Activated naive CD4-positive, alpha-beta T cell (primary cell): ENCODE measurements at places on chromosomes 16 and 17.

DNA sequence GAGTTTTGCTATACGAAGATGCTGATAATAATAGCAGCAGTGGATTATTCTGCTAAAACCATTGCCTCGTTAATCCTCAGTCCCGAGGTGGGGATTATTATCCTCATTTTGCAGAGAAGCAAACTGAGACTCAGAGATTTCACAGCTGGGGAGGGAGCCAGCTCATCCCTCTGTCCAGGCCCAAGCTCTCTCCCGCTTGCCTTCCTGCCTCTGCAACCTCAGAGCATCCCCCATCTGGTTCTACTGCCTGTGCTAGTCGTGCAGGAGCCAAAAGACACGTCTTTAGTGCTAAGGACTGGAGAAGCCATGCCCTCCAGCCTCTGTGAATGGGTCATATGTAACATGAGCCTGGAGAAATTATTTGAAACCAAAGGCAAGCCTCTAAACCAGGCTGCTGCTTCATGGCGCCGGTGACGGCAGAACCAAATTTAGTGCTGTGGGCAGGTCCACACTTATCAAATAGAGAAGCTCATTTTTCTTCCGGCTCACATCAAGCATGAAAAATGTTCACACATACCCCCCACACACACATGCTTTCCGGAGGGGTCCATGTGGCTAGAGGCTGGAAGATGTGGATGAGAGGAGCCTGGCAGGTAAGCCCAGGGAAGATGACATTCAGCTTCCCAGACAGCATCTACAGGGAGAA, 13.5 kb downstream of the MAPT start:
- DNase-seq: no peak

- DNase-seq: no peak
These were observed 972 bp upstream of the ADCY9 start for GRCh38 chr16:4117250-4117578.

DNA sequence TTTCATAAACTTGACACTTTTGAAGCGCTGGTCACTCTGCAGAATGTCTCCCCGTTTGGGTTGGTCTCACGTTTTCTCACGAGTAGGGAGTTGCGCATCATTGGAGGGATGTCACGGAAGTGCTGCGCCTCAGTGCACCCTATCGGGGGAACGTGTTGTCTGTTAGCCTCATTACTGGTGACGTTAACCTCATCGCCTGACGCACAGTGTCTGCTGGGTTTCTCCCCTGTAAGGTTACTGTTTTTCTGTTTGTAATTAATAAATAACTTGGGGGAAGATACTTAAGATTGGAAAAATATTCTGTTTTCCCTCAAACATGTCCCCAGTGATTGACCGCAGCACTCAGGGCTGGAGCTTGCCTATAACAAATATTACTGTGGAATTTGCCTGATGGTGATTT, 26.7 kb downstream of the VAC14 start:
- no peak for DNase-seq

DNA sequence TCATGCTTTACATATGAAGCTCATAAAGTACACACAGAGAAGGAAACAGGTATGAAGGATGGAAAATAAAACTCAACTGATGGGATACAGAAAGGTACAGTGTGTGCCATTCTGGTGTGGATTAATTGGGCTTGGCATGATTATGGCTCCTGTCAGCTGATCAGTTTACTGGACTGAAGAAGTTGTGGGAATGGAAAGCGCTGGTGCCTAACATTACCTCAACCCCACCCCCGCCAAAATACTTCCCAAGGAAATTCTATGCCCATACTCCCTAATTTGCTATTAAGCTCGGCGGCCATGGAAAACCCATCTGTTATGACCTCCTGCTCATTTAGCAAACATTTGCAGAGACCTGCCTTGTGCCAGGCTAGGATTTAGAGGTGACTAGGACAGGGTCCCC, 16.6 kb upstream of the PMFBP1 start:
- no peak for DNase-seq

DNA sequence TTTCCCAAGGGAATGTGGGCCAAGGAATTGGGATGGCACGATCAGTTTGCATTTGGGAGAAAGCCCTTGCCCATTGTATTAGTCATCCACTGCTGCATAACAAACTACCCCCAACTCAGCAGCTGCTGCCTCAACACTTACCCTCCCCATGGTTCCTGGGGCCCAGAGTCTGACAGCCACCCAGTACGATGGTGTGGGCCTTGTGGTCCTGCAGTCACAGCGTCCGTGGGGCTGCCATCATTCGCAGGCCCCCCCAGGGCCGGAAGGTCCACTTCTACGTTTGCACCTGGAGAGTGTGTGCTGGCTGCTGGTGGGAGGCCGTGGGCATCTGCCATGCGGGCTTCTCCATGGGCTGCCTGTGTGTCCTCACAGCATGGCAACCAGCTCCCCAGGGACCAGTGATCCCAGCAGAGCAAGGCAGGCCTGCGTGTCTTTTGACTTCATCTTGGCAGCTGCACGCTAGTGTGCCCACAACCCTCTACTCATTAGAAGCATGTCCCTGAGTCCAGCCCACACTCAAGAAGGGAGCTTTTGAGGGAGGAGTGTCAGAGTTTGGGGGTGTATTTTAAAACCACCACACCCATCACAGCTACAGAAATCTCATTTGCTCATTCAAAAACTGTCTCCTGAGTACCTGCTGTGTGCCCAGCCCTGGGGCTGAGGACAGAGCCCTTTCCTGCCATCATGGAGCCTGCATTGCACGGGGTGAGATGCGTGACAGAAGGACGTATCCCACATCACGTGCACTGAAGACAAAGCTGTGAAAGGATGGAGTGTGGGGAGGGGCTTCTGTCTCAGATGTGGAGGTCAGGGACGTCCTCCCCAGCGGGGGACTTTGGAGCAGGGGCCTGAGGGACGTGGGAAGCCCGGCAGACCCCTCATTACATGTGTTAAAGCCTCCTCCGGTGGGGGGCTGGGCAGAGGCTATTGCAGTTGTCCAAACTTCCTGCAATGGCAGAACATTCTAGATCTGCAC, 185.0 kb upstream of the ZNF469 start:
- no peak for DNase-seq

DNA sequence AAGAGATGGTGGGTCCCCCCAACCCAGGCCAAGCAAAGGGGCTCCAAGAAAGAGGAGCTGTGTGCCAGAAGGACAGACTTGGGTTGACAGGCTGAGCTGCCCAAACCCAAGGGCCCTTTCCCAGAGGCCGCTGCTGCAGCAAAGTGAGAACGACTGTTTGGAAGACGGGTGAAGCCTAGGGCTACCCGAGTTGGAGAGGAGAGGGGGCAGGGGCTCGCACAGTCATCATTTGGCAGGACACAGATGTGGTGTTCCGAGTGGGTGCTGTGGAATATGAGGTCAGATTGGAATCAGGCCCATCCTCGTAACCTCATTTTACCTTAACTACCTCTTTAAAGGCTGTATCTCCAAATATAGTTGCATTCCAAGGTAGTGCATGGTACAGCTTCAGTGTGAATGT, 5.3 kb upstream of the MFAP4 start:
- no peak for DNase-seq

DNA sequence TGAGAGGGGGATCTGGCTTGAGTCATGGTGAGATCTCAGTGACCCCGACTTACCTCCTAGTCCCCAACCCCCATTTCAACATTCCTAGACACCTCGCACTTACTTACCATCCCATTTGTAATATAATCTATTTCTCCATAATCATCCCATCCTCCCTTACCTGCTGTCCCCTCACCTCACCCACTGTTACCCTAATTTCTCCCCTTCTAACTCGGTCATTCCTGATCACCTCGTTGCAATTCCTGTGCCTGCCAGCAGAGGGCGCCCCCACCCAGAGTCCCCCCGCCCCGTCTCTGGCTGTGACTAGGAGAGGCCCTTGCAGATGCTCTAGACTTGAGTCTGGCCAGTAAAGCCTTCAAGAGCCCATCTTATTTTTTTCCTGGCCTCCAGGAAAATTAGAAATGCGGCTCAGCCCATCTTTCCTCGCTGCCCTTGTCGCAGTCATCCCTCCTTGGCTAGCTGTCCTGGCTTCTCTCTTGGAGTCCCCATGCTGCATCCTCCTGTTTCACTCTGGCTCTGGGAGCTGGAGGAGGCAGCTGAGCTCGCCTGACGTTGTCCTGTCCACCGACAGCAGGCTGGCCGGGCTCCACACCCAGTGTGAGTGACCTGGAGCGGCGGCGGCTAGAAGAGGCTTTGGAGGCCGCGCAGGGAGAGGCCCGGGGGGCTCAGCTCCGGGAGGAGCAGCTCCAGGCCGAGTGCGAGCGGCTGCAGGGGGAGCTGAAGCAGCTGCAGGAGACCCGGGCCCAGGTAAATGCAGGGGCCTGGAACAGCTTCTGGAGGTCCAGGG, 5.0 kb downstream of the TBKBP1 start:
- DNase-seq: peak; percentile 74

DNA sequence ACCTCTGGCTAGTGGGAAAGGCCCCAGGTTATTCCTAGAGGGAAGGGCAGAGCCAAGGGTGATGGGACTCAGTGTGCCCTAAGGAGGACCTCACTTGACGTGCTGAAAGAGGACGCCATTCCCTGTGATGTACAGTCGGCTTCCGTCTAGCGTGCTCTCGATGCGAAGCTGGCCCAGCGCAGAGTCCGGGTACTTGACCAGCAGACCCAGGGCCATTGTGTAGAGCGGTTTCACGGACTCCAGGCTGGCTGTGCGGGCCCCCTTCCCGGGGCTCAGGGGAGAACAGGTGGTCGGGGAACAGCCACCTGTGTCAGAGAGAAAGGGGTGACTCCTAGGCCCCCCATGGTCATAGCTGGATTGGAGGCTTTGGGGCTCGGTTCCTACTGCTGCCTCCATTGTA, 19.9 kb downstream of the PLEKHG4 start:
- no peak for DNase-seq

DNA sequence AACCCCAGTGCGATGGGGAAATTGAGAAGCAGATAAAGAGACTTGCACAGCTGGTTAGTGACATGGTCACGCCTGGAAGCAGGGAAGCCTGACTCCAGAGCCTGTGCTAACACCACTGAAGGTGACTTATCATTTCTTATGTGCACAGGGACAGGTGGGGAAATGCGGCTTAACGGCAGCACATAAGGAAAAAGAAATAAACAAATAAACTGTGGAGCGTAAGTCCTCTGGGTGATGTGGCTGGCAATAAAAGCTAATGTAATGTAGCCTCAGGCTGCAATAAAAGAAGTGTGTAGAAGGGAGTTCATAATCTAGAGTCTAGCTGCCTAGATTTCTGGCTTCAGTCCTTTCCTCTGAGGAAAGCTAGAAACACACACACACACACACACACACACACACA, 10.6 kb downstream of the CDH11 start:
- DNase-seq: no peak

DNA sequence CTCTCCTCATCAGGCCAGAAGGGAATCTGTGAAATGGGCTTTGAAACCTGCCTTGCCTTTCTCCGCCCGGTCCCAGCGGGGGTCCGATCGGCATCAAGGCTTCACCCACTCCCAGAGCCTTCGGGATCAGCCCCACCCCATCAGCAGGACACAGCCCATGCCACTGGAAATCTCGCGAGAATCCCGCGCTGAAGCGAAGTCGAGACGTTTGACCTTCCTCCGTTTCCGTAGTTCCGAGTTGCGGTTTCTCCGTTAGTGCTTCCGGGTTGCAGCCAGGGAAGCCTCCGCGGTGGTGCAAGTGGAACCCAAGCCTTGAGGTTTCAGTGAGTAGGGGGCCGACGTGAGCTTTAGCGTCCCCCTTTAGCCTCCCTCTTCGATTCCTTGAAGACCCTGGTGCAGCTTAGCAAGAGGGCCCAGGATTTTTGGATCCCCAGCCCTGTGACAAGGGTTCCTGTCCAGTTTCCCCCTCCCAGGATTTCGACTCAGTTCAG, at the start of gene COASY:
COASY (plus strand) TSS at position 252 of the 491 bp plus-strand sequence. CDS start 475 bp downstream, outside the sequence.
- DNase-seq: peak; percentile 61

DNA sequence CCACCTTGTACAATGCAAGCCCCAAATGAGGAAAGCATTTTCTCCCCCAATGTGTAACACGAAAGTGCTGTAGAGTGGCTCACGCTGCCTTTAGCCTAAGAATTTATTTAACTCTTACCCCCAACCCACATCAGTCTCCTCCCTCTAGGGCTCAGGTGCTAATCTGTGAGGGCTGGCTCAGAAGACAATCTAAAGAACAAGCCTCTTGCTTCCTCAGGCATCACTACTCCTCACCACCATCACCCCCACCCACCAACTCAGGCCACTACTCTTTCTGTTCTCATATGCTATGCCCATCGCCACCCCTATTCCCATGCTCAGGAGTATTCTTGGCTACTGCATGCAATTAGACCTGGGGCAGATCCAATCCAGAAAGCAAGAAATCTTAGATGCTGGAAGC, 3.9 kb upstream of the CCL2 start:
- DNase-seq: no peak

DNA sequence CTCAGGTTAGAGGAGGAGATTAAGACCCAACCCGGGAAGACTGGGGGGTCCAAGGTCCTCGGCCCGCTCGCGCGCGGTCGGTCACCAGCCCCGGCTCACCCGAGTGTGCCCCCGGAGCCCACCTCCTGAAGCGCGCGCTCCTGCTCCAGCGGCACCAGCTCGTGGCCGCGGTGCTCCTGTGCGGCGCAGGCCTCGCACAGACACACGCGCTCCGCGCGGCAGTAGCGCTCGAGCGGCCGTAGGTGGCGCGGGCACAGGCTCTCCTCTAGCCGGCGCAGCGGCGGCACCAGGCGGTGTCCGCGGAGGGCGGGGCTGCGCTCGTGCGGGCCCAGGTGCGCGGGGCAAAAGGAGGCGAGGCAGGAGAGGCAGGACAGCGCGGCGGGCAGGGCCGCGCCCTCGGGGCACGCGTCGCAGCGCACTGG, 618 bp downstream of the TRIM47 start:
- DNase-seq: peak; percentile 69

DNA sequence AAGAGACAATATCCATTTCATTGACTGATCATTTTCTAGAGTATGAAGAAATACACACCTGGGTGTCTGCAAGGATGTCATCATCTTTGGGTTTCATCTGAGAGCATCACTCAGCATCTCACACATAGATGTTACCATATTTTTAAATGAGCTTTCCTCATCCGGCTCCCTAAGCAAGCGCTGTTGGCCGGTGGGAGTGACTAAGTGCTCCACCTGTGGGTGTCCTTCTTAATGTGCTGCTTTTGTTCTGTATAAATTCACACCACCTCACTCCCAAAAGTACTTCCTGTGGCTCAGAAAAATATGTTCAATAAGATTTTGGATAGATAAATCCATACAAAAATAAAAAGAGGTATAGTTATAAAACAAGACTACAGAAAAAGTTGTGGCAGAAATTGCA, 7.4 kb downstream of the SSTR2 start:
- no peak for DNase-seq

GRCh38 chr17:40699853-40700252, 3.7 kb downstream of the KRT24 start:
- no peak for DNase-seq
